ENCODE measurements at places on chromosomes 1 and 21. TPM values are rescaled to one million over a fixed set of nuclear protein-coding genes. Genes with fewer than 3 reads are reported as not detected.

The VWA5B1 gene
- not detected for total RNA-seq

The PPIAL4G gene
- total RNA-seq, result not detected

The FBXO28 gene
- 18.6 TPM for total RNA-seq

The DYRK3 gene
- 9.6 TPM for total RNA-seq

The RNF207 gene
- total RNA-seq, result 3.7 TPM

The CCDC181 gene
- total RNA-seq, result 0.51 TPM

The DIRAS3 gene
- 0.46 TPM for total RNA-seq

The KLHDC9 gene
- 6.5 TPM for total RNA-seq

The TESK2 gene
- total RNA-seq, result 3.2 TPM

The MARK1 gene
- total RNA-seq, result 6.0 TPM

The SYT2 gene
- total RNA-seq, result not detected

The RNF11 gene
- total RNA-seq, result 60.7 TPM

The SPATA6 gene
- 0.65 TPM for total RNA-seq

The PGLYRP3 gene
- 6.0 TPM for total RNA-seq

The PALMD gene
- 13.6 TPM for total RNA-seq

The RABGAP1L gene
- 19.1 TPM for total RNA-seq
